Upper lobe of left lung (tissue), 6 donors: ENCODE measurements at places on chromosomes 7 and 10. TPM values are rescaled to one million over a fixed set of nuclear protein-coding genes. Genes with fewer than 3 reads are reported as not detected.

DNA sequence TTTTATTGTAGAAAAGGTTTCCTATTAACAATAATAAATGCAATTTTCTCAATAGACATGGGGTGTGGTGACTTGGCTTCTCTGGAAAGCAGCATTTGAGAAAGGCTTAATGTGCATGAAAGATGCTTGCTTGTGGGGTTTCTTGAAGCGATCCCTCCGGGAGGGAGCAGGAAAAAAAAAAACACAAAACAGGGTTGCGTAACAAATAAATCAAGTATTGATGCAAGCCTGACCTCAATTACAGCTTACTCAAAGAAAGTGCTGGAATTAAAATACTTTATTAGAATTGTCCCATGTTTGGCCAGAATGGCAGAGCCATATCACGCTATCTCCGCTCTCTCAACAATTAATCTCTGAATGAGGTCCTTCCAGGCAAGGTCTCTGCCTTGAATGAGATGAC lies 1612.5 kb downstream of the REEP3 start:
- H3K4me1 ChIP-seq: no peaks in the 10 kb centered on the region
- no peak overlapping the region for H3K27ac ChIP-seq
- no peak for DNase-seq

GRCh38 chr10:95566136-95566535 lies 5.0 kb upstream of the SORBS1 start:
- no peak for DNase-seq
- H3K36me3 ChIP-seq: no peaks in the 10 kb centered on the region
- H3K4me1 ChIP-seq: peaks cover 14% of the 10 kb centered on the region
- no peak overlapping the region for H3K27ac ChIP-seq

- DNase-seq: no peak
- no peak overlapping the region for H3K27ac ChIP-seq
- H3K4me3 ChIP-seq: no peak overlapping the region
- no peaks in the 10 kb centered on the region for H3K27me3 ChIP-seq
- H3K4me1 ChIP-seq: no peaks in the 10 kb centered on the region
- no peaks in the 10 kb centered on the region for H3K36me3 ChIP-seq
Observed at GRCh38 chr7:51455086-51455485, 138.5 kb upstream of the COBL start.

DNA sequence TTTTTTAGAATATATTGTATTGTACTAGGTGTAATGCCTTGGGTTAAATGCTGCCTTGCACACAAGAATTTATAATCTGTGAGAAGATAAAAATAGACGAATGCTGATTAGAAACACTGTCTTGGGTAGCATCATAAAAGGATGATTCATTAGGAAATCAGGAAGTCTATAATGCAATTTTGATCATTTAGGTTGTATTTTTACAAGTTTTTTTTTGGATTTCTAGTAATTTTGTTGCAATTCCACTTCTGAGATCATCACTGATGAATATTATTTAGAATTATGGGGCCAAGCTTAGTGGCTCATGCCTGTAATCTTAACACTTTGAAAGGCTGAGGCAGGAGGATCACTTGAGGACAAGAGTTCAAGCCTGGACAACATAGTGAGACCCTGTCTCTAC lies 29.6 kb downstream of the WBP1L start:
- peaks cover 71% of the 10 kb centered on the region for H3K4me1 ChIP-seq
- no peaks in the 10 kb centered on the region for H3K27me3 ChIP-seq
- H3K4me3 ChIP-seq: no peak overlapping the region
- H3K36me3 ChIP-seq: no peaks in the 10 kb centered on the region
- no peak for DNase-seq

GRCh38 chr7:11207565-11207964 lies 233.9 kb downstream of the PHF14 start:
- peaks cover 8% of the 10 kb centered on the region for H3K4me1 ChIP-seq
- H3K27me3 ChIP-seq: no peaks in the 10 kb centered on the region
- H3K4me3 ChIP-seq: no peak overlapping the region

DNA sequence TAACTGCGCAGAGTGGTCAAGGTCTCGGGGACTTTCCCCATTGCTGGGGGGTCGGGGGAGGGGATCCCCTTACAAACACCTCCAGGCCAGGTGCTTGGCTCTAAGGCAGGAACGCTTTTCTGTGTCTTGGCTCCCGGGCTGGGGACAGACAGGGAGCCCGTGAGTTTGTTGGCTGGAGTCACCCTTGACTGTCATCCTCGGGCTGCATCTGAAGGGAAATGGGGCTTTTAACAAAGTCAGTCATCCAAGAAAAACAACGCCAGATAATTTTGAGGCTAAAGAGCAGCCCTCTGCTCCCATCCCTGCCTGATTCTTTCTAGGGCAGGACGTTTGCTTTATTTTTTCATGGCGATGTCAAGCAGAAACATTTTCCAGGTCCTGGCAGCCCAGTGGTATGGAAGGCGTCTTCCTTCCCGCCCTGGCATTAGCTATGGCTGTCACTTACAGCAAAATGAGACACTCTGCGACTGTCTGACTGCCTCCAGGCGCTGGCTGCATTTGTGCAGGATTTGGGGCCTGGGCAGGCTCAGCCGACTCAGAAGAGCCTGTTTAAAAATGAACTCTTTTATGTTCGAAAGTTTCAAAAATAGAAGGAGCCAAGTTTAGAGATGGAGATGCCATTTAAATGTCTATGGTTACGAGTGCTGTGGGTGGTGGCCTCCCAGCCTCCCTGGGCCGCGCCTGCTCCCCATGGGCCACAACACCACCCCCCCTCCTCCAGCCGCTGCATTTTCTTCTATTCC lies 54.7 kb upstream of the TNS3 start:
- DNase-seq: no peak
- no peak overlapping the region for H3K27ac ChIP-seq
- H3K36me3 ChIP-seq: no peaks in the 10 kb centered on the region

- no peaks in the 10 kb centered on the region for H3K27me3 ChIP-seq
- H3K27ac ChIP-seq: no peak overlapping the region
- DNase-seq: no peak
- no peak overlapping the region for H3K4me3 ChIP-seq
- no peaks in the 10 kb centered on the region for H3K4me1 ChIP-seq
Observed at GRCh38 chr7:148615085-148615730, 24.6 kb downstream of the C7orf33 start.

DNA sequence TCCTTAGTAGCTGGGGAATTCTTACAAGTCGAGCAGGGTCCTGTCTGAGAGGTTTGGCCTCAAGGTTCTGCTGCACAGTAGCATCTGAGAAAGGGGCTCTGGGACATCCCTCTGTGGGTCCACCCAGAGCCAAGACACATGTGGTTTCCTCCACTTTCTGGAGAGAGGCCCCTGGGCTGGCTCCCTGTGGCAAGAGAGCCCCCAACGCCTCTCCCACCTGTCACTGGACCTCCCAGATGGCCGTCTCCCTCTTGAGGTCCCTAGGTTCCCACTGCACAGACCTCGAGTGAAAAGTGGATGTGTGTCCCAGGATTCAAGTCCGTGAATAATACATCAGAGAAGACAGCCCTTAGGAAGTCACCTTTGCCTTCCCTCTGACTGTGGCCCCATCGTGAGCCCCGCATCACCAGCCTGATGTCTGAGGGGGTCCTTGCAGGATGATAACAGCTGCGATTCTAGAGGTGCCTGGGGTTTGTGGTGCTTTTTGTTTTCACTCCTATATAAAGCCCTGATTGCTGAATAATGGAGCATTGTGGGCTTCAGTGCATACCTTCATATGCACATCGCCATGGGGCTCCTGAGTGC lies 319.0 kb downstream of the GLRX3 start:
- H3K4me3 ChIP-seq: no peak overlapping the region
- DNase-seq: no peak
- no peaks in the 10 kb centered on the region for H3K27me3 ChIP-seq
- H3K27ac ChIP-seq: no peak overlapping the region
- no peaks in the 10 kb centered on the region for H3K4me1 ChIP-seq

DNA sequence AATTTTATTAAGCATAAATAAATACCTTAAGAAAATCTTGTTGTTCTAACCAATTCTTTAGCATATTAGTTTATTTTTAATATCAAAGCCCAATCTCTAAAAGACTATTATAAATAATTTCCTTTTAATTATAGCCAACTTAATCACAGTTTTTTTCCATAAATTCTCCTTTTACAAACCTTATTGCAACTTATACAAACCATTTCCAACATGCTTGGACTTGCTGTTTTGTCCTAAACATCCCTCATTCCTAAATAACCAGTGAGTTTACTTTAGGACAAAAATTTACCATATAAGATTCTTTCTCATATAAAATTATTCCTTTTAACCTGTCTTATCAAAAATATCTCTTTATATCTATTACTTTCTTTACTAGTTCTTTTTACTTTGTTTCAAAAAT lies 25.2 kb upstream of the LSM8 start:
- H3K36me3 ChIP-seq: no peaks in the 10 kb centered on the region
- H3K27me3 ChIP-seq: no peaks in the 10 kb centered on the region
- no peak overlapping the region for H3K27ac ChIP-seq
- DNase-seq: no peak

DNA sequence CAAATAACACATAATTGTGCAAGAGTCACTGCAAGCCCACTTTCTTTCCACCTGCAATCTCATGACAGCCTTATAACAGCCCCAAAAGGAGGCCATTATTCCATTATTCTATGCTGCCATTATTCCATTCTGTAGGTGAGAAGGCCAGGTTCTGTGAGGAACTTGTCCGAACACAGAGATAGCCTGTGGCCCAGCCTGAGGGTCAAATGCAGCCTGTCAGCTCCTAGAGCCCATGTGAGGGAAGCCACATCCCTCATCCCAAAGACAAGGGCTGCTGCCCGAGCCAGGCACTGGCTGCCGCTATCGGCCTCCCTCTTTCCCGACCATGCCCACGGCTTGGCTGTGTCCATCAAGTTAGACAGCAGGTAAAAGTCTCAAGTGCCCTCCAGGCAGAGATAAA lies 24.1 kb upstream of the C10orf71 start:
- no peak for DNase-seq
- no peak overlapping the region for H3K27ac ChIP-seq
- no peak overlapping the region for H3K4me3 ChIP-seq

DNA sequence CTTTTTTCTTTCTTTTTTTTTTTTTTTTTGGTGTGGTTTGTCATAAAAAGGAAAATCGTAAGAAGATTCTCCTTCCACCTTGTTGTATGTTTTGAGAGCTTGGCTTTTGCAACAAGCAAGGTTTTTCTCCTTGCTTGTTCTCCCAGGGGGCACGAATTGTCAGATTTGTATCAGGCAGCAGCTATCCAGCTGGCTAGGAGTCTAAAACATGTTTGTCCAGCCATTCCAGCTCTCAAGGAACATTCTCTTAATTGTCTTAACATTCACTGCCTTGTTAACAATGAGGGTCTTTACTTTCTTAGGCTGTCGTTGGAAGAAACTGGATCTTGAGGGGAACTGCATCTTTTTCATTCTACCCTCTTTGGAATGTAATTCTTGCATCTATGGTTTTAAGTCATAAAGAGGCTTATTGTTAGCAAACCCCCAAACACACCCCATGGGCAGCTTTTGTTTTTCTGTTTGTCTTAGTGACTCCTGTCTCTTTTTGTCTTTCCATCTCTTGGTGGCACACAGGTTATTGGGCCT lies 14.6 kb downstream of the SHTN1 start:
- no peak overlapping the region for H3K27ac ChIP-seq
- DNase-seq: no peak
- H3K27me3 ChIP-seq: no peaks in the 10 kb centered on the region
- H3K36me3 ChIP-seq: no peaks in the 10 kb centered on the region
- H3K4me1 ChIP-seq: no peaks in the 10 kb centered on the region

- no peak overlapping the region for H3K27ac ChIP-seq
- H3K4me1 ChIP-seq: no peaks in the 10 kb centered on the region
- H3K4me3 ChIP-seq: no peak overlapping the region
- peaks cover 61% of the 10 kb centered on the region for H3K36me3 ChIP-seq
- DNase-seq: peak; percentile 64
Observed at GRCh38 chr7:44693641-44694313, 54.9 kb upstream of the ZMIZ2 start.

DNA sequence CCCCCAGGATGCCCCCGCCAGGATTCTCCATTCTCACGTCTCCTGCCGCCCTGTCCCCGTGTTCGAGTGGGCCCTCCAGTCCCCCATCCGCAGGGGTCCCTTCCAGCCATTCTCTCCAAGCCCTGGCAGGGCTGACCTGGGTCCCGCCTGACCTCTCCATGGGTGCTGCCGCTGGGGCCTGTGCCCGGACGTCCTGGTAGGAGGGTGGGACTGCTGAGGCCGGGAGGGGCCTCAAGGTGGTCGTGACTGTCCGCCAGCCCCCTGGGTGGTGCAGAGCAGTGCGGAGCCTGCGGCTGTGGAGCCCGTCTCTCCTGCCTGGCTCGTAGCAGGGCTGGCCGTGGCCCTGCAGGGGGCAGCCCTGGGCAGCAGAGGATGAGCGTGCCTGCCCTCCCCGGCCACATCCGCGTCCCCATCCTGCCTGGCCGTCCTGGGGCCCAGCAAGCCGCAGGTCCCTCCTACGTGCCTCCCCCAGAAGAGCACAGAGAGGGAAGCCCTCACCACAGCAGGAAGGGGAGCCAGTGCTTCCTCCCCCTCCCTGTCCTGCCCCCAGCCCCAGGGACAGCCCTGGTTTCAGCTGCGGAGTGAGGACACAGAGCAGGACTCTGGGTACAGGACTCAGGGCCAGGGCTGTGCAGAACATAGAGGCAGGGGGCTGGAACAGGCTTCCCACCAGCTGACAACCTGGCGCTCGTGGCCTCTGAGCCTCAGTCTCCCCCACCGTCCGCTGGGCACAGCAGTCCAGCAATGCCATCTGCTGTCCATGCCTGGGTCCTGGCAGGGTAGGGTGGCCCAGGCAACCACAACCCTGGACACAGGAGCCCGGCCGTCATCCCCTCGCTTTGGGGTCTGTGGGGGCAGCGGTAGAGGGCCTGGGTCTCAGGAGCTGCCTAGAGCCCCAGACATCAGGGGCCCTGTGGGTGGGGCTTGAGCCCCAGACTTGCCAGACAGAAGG lies 1.5 kb upstream of the GRIFIN start:
- H3K27me3 ChIP-seq: no peaks in the 10 kb centered on the region
- H3K36me3 ChIP-seq: no peaks in the 10 kb centered on the region
- H3K27ac ChIP-seq: no peak overlapping the region
- peak; percentile 93 for DNase-seq

DNA sequence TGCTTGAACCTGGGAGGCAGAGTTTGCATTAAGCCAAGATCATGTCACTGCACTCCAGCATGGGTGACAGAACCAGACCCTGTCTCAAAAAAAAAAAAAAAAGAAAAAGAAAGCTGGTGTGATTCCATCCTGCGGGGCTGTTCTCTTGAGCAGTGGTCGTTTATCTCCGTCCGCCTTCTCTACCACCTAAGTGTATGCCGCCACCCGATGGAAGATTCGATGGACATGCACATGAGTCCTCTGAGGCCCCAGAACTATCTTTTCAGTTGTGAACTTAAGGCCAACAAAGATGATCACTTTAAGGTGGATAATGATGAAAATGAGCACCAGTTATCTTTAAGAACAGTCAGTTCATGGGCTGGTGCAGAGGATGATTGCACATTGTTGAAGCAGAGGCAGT lies 65.7 kb downstream of the ABRAXAS2 start:
- peaks cover 3% of the 10 kb centered on the region for H3K4me1 ChIP-seq
- H3K36me3 ChIP-seq: no peaks in the 10 kb centered on the region
- no peaks in the 10 kb centered on the region for H3K27me3 ChIP-seq
- no peak for DNase-seq

GRCh38 chr7:5419539-5420066 lies 4.0 kb downstream of the TNRC18 start:
- DNase-seq: peak; percentile 85
- H3K4me1 ChIP-seq: peaks cover 26% of the 10 kb centered on the region
- H3K27me3 ChIP-seq: no peaks in the 10 kb centered on the region
- H3K4me3 ChIP-seq: peak overlapping the region; percentile 78

- no peak overlapping the region for H3K4me3 ChIP-seq
- DNase-seq: peak; percentile 25
- H3K27me3 ChIP-seq: no peaks in the 10 kb centered on the region
- no peaks in the 10 kb centered on the region for H3K36me3 ChIP-seq
Observed at GRCh38 chr7:132240821-132241422, 335.3 kb downstream of the PLXNA4 start.

Gene FZD1
- total RNA-seq: 12.2 TPM

Gene SPDYE6
- not detected for total RNA-seq

Gene ERCC6
- total RNA-seq: 8.4 TPM

Gene KCP
- total RNA-seq: 2.1 TPM

Gene PAX2
- not detected for total RNA-seq

Gene TRPV5
- total RNA-seq: not detected
